Osteoblast (primary cell): ENCODE measurements at places on chromosomes 7 and 10.

DNA sequence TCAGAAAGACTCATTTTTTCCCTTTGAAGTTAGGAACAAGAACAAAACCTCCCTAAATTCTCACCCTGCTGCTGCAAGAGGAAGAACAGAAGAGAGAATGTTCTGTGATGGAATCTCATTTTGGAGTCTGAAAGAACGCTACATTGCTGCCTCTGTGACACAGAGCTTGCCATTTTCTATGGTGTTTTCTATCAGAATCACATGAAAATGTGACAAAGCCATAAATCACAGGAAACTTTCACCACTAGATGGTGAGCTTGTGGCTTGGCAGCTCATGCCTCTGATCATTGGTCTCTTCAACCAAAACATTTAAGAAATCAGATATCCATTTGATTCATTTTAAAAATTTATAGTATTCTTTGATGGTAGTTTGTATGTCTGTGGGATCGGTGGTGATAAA is 82.9 kb downstream of the CADPS2 start:
- no peak overlapping the region for H3K4me3 ChIP-seq
- H3K4me1 ChIP-seq, result no peaks in the 10 kb centered on the region
- no peak overlapping the region for H3K27ac ChIP-seq
- no peaks in the 10 kb centered on the region for H3K27me3 ChIP-seq

DNA sequence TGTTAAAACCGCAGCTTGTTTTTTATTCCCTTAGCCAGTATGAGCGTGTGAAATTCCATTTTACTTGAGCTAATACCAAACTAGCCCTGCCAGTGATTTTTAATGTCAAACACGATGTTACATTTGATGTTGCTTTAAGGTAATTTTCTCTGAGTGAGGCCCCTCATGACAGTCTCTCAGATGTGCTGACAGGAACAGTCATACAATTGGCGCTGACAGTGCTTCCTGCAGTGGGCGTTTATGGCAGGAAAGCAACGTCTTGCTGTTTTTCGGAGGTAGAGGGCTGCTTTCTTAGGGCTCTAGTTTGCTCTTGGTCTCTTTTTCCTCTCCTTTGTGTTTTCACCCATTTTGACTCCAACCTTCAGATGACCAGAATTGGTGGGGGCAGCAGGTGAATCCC is 19.3 kb downstream of the PON1 start:
- peaks cover 13% of the 10 kb centered on the region for H3K27me3 ChIP-seq
- no peak overlapping the region for H3K4me3 ChIP-seq
- H3K4me1 ChIP-seq, result no peaks in the 10 kb centered on the region
- H3K27ac ChIP-seq, result no peak overlapping the region

GRCh38 chr10:46326971-46327370 is 40.2 kb downstream of the ANTXRL start:
- H3K4me3 ChIP-seq, result no peak overlapping the region

- no peak for DNase-seq
- H3K27me3 ChIP-seq, result no peaks in the 10 kb centered on the region
- H3K27ac ChIP-seq, result peak overlapping the region; percentile 40
- no peak overlapping the region for H3K4me3 ChIP-seq
Observed at GRCh38 chr7:91082852-91083495, 181.3 kb upstream of the FZD1 start.

GRCh38 chr10:78970261-78970660 is 98.5 kb upstream of the ZMIZ1 start:
- H3K27ac ChIP-seq, result no peak overlapping the region
- H3K4me1 ChIP-seq, result peaks cover 35% of the 10 kb centered on the region
- no peak for DNase-seq
- H3K4me3 ChIP-seq, result no peak overlapping the region
- H3K27me3 ChIP-seq, result no peaks in the 10 kb centered on the region

DNA sequence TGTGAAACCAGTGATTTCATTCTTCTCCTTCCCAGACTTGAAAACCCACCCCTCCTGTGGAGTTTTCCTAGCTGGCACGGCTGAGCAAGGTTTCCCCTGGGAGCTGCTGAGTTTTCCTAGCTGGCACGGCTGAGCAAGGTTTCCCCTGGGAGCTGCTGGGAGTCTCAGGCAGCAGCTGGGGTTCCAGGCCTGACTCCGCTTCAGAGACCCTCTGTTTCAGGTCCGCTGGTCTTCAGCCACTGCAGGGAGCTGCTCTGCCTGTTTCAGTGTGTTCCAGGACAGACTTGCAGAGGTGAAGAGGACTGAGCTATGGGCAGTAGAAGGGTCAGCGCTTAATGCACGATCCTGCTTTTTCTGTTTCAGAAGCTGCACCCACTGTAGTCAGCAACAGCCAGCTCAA is 104.9 kb downstream of the XRCC2 start:
- no peak overlapping the region for H3K4me3 ChIP-seq
- H3K36me3 ChIP-seq, result no peaks in the 10 kb centered on the region
- no peak for DNase-seq

DNA sequence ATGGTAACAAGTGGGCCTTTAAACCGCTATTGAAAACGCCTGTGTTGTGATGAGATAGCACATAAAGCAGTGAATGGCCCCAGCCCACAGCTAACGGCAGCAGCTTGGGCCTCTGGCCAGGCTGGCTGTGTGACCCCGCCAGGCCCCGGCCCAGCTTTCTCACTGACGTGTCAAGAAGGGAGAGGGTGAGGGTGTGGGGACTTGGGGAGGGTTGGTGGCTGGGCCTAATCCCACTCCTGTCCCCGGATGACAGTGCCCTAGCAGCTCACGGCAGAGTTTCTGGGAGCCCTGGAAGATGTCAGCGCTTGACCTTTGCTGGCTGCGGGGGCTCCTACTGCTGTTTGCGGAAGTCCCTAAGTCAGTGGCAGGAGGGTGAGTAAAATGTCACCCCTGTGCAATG is 88.9 kb upstream of the SHH start:
- H3K4me1 ChIP-seq, result no peaks in the 10 kb centered on the region
- H3K27me3 ChIP-seq, result no peaks in the 10 kb centered on the region
- no peaks in the 10 kb centered on the region for H3K36me3 ChIP-seq
- H3K27ac ChIP-seq, result no peak overlapping the region

DNA sequence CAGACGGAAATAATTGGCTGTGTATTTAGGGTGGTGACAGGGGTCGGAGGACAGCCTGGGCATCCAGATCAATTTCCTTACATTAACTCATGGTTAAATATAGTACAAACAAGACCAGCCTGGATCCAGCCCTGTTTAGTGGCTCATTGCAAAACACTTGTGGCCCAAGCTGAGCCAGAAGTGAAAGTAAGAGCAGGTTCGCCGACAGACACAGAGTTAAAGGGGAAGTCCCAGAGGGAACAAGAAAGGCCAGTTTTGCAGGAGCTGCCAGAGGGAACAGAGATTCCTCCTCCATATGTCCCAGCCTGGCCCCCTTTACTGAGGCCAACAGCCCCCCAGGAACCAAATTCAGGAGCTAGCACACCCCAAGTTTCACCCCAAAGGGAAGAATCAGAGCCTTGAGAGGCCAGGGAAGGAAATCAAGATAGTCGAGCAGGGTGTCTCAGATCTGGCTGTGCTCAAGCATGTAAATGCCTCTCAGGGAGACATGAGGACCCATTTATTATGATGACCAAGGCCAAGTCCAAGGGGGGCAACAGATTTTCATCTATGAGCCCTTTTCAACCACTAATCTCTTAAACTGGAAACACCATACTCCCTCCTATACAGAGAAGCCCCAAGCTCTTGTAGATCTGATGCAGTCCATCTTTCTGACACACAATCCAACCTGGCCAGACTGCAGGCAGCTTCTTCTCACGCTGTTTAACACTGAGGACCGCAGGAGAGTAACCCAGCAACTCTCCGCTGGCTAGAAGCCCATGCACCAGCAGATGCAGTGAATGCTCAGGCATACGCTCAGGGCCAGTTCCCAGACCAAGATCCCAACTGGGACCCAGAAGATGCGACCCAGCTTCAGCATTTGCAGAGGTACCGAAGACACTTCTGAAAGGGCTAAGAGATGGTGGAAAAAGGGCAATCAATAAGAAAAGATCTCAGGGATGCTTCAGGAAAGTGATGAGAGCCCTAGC is 15.9 kb upstream of the ADCK2 start:
- DNase-seq, result peak; percentile 90
- peak overlapping the region; percentile 1 for H3K27ac ChIP-seq
- peaks cover 16% of the 10 kb centered on the region for H3K4me1 ChIP-seq

- DNase-seq, result no peak
- no peaks in the 10 kb centered on the region for H3K36me3 ChIP-seq
- no peaks in the 10 kb centered on the region for H3K4me1 ChIP-seq
- no peak overlapping the region for H3K4me3 ChIP-seq
- H3K27ac ChIP-seq, result no peak overlapping the region
Observed at GRCh38 chr7:85714043-85714578, 527.3 kb upstream of the SEMA3D start.

GRCh38 chr10:79018521-79019011 is 50.2 kb upstream of the ZMIZ1 start:
- no peaks in the 10 kb centered on the region for H3K4me1 ChIP-seq
- no peak for DNase-seq
- no peak overlapping the region for H3K27ac ChIP-seq
- H3K4me3 ChIP-seq, result no peak overlapping the region
- H3K27me3 ChIP-seq, result peaks cover 8% of the 10 kb centered on the region
- no peaks in the 10 kb centered on the region for H3K36me3 ChIP-seq

GRCh38 chr7:134078991-134079390 is 48.1 kb upstream of the LRGUK start:
- H3K27ac ChIP-seq, result no peak overlapping the region
- H3K4me3 ChIP-seq, result no peak overlapping the region
- no peaks in the 10 kb centered on the region for H3K36me3 ChIP-seq
- no peaks in the 10 kb centered on the region for H3K27me3 ChIP-seq
- no peak for DNase-seq
- no peaks in the 10 kb centered on the region for H3K4me1 ChIP-seq

- peaks cover 39% of the 10 kb centered on the region for H3K4me1 ChIP-seq
- H3K27ac ChIP-seq, result peak overlapping the region; percentile 94
- no peak for DNase-seq
- no peaks in the 10 kb centered on the region for H3K27me3 ChIP-seq
- H3K4me3 ChIP-seq, result no peak overlapping the region
- H3K36me3 ChIP-seq, result no peaks in the 10 kb centered on the region
Observed at GRCh38 chr7:47758546-47758945, 176.6 kb upstream of the TNS3 start.

- no peak for DNase-seq
- H3K27ac ChIP-seq, result no peak overlapping the region
- no peaks in the 10 kb centered on the region for H3K36me3 ChIP-seq
- H3K4me3 ChIP-seq, result no peak overlapping the region
- H3K27me3 ChIP-seq, result no peaks in the 10 kb centered on the region
- H3K4me1 ChIP-seq, result no peaks in the 10 kb centered on the region
Observed at GRCh38 chr7:110877016-110877415, 213.9 kb upstream of the LRRN3 start.

GRCh38 chr7:111558991-111559390 is 3.3 kb downstream of the IMMP2L start:
- no peaks in the 10 kb centered on the region for H3K27me3 ChIP-seq
- H3K4me3 ChIP-seq, result no peak overlapping the region
- peaks cover 8% of the 10 kb centered on the region for H3K4me1 ChIP-seq
- no peaks in the 10 kb centered on the region for H3K36me3 ChIP-seq

DNA sequence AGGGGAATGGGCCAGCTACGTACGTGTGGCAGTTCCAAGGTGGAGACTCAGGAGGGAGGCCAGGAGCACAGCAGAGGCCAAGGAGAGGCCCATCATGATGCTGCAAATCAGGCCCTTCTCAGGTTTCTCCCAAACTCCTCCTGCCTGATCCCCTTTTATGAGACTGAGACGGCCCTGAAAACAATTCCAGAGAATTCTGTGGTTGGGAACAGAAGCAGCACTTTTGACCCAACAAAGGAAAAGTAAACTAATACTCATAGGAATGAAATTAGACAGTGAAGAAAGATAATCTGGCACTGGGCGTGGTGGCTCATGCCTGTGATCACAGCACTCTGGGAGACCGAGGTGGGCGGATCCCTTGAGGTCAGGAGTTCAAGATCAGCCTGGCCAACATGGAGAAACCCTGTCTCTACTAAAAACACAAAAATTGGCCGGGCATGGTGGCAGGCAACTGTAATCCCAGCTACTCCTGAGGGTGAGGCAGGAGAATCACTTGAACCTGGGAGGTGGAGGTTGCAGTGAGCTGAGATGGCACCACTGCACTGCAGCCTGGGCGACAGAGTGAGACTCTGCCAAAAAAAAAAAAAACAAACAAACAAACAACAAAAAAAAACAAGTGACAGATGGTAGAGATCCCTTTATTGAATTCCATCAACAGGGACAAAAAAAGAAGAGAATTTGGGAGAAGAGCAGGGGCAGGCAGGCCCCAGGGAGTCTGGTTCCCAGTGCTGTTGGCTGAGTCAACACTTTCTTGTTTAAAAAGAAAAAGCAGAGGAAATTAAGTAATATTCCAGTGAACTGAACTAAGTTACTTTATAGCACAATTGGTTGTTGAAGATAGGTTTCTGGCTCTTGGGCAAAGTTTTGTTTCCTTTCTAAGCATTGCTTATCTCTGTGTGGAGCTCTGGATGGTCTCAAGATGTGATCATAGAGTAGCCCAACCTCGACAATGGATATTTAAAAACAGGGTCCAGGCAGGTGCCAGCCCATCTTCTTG is at the start of gene CCL26:
CCL26 (minus strand) TSS at position 131 of the 997 bp plus-strand sequence; CDS start at position 96, 35 bp downstream.
- DNase-seq, result peak; percentile 55
- peak within 1 kb of the TSS; percentile 13 for H3K4me3 ChIP-seq
- H3K27me3 ChIP-seq, result no peaks in the 10 kb centered on the region
- peaks cover 28% of the 10 kb centered on the region for H3K4me1 ChIP-seq

DNA sequence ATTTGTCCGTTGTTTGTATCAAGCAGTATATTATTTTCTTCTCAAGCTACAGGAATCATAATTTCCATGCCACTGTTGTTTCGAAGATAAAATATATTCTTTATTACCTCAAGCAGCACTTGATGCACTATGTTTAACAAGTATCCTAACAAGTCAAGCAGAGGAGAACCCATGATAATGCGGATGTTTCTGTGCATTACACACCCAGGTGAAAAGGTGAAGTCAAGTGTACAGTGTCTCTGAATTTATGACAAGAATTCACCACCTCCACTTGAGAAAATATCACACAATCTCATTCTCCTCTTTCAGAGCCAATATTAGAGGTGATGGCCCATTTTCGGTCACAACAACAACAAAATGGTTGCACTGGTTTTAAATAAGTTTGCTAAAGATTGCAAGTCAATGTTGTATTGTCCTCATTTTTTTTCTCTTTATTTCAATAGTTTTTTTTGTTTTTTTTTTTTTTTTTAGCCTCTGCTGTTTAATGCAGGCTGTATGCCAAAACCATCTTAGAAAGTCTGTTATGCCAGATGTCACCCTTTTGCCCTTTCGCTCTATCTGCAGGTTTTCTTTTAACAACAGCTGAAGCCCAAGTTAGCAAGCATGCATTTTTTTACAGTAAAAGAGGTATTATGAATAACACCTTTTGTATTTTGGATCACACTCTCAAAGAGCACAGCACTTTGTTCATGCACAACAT is 568.7 kb upstream of the LRRN3 start:
- H3K27me3 ChIP-seq, result no peaks in the 10 kb centered on the region
- no peak overlapping the region for H3K4me3 ChIP-seq
- no peaks in the 10 kb centered on the region for H3K36me3 ChIP-seq
- H3K4me1 ChIP-seq, result no peaks in the 10 kb centered on the region

- no peaks in the 10 kb centered on the region for H3K36me3 ChIP-seq
- DNase-seq, result no peak
- no peaks in the 10 kb centered on the region for H3K27me3 ChIP-seq
- H3K4me1 ChIP-seq, result no peaks in the 10 kb centered on the region
- H3K27ac ChIP-seq, result no peak overlapping the region
Observed at GRCh38 chr7:157713591-157713990, 376.8 kb downstream of the DNAJB6 start.
